ENCODE measurements at places on chromosomes 3 and 15.

DNA sequence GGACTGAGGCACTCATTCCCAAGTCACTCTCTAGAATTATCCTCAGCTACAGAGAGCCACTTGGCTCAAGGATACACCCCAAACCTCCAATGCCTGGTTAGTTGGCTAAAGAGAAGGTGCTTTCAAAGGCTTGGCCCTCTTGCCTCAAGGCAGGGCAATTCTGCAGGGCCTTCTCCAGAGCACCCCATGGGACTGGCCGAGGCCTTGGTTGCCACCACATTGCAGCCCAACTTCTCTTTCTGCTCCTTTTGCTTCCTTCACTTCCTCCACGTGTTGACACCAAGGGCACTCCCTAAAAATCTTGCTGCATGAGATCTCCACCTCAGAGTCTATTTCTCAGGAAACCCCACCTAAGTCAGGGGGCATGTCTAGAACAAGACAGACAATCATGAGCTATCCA lies 36.7 kb downstream of the MEGF11 start:
- DNase-seq: no peak

DNA sequence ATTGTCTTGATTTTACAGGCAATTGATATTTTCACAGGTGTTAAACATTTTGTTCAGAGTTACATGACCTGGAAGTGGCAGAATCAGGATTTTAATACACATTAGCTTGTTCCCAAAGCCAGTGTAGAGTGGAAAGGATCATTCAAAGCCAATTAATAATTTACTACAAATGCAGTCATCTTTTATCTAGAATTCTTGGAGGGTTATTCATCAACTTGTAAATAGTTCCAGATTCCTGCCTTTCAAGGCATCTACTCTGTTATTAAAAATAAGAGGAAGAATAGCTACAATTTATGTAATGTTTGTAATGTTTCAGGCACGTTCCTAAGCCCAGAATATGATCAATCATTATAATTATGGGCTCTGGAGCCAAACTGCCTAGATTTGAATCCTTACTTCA lies 358.5 kb downstream of the ZNF385D start:
- no peak for DNase-seq

DNA sequence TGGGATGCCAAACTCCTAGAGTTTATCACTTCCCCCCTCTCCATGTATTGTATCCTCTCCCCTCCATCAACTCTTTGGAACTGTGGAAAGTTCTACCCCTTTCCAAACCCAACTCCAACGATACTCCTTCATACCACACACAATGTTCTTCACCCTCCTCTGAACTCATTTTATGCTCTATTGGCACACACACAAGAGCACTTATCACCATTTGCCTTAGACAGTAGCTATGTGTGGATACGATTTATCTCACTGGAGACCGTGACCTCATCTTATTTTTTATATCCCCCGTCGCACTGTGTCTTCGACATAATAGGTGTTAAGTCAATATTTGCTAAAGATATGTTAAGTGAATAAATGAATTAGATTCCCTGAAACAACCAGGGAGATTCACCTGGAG lies 316.5 kb upstream of the PROK2 start:
- no peak for DNase-seq

- DNase-seq: no peak
These were observed 387.6 kb downstream of the NAALADL2 start for GRCh38 chr3:175246766-175247165.

DNA sequence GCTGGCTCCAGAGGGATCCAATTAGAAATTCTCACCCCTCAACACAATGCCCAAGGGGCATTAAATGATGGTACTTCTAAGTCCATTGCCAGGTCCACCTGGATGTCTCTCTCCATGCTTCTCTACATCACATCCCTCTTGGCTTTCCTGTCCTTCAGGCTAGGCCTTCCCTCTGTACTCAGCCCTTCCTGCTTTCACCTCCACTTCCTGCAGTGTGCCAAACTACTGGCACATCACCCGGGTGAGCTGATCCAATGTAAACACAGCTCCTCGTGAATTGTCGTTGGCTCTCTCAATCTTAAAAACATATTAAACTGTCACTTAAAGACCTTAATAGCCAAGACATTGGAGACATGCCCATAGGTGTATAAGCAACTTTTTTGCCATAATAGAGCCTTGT lies 4.0 kb downstream of the LMCD1 start:
- DNase-seq: no peak

DNA sequence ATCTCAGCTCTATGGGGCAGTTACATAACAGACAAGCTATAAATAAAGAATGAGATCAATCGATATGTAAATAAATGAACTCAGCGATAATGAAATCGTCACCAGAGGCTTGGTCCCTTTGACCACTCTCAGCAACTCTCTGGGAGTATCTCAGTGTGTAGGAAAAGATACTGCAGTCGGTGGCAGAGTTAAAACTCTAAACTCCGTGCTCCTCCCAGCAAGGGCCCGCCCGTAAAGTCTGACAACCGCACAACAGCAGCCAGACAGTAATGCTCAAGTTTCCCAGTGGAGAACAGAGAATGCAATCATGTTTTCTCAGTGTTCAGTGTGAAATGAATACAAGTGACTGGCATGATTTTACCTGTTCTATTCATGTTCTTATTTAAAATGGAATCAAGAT lies 28.3 kb upstream of the IGF1R start:
- DNase-seq: no peak

DNA sequence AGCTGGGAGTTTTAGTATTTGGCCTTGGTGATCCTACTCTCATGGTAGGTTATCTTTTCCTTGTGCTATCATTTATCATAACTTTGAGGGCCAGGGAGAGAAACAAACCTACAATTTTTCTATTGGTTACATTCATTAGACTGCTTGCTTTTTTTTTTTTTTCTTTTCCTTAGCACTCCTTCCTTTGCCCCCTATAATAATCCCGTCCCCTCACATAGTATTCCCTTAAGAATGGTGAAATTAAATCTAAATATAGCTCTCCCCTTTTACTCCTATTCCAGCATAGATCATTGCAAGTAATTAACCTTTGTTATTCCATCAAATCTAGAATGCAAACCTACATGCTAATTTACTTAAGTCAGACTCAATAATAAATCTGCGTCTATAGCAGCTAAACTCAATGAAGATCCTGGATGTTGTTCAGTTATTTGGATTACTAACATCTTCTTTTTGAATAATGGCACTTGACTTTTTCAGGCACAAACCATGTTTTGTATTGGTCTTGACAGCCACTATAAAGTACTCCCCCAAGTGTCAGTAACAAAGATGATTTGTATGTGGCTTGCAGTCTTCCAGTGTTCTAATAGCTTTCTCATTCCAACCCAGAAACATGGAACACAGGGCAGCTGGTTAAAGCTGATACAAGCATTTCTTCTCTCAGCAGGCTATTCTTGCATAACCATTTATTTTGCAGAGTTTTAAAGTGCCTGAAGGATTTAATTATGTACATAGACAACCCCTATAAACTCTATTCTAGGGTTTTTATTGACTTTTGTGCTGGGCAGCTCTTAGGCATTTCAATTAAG lies 420.6 kb downstream of the MECOM start:
- no peak for DNase-seq

DNA sequence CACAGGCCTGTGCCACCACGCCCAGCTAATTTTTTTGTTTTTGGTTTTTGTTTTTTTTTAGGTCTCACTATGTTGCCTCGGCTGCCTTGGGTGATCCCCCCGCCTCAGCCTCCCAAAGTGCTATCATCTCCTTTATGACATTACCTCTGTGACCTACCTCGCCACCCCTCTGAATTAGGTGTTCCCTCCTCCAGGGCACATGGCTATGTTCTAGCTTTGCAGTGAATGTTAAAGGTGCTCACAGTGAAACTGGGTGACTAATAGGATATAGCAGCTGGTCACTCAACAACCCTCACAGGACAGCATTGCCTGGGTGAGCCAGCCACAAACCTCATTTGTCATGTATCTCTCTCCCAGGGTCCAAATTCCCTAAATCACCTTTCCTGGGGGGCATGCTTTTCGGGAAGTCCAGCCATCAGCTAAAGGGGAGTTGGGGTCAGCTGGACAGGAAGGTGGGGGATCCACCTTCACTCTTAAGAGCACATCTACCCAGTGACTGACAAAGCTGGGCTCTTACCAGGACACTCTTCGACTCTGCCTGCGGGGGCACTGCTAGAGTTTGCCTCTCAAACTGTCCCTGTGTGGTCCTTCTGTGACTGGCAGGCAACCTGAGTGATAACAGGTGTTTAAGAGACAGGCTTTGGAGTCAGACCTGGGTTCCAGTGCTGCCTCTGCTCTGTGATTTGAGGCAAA lies 1.6 kb upstream of the TTLL3 start:
- no peak for DNase-seq

DNA sequence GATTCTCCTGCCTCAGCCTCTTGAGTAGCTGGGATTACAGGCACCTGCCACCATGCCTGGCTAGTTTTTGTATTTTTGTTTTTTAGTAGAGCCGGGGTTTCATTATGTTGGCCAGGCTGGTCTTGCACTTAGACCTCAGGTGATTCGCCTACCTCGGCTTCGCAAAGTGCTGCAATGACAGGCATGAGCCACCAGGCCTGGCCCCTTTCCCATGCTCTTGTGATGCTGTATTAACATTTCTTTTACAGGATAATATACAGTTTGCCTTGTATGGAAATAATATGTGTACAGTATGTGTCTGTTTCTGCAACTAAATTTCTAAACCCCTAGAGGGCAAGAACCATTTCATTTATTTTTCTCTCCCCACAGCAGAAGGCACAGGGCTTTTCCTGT lies 37.8 kb downstream of the SCG5 start:
- no peak for DNase-seq

DNA sequence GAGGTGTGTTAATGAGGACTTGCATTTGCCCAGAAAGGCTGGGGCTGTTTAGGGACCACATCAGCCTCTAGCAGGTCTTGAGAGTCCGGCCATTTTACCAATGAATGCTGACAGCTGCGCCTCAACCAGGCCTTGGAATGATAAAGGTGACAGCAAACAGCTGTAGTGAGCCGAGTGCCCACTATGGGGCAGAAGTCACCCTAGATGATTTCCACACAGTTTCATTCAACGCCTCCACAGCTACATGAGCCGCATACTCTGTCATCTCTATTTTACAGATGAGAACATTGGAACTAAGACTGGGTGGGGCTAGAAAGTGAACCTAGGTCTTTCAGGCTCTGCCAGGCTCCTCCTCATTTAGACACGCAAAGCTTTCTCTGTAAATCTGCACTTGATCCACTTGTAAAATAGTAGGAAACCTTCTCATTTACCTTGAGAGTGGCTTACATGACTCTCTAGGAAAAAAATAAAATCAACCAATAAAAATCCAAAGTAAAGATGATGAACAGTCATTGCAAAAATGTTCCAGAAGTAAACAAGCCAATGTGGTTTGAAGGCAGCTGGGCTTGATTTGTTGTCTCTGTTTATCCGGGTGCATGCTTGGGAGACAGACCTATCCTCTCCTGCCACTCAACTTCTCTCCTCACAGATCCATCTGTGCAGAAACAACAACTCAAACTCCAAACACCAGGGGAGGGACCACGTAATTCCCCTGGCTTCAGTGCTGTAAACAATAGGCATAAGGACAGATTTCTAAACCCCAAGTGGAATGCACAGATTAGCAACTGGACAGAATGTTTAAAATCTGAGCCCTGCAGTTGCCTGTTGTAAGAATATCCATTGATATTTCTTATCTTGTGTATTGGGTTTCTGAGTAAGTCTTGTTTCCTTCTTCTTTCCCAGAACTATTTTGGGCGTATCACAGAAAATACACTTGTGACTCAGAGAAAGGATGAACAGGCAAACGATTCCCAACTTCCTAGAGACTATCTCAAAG lies 31.5 kb upstream of the LDHAL6B start:
- no peak for DNase-seq

DNA sequence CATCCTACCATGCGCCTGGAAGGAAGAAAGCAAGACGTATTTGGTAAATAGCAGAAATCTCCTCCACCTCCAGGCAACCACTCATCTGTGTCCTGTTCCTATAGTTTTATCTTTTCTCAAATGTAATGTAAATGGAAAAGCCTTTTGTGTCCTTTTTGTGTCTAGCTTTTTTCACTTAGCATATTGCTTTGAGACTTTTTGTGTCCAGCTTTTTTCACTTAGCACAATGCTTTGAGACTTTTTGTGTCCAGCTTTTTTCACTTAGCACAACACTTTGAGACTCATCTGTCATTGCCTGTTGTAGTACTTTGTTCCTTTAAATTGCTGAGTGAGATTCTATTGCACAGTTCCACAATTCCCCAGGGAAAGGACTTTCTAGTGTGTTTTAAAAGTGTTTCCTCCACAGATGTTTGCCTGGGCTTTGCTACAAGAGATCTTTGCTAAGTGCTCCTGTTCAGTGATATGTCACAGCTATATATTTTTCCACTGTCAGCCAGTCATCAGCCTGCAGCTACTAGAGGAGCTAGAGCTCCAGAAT lies 27.9 kb upstream of the MUC13 start:
- DNase-seq: no peak

DNA sequence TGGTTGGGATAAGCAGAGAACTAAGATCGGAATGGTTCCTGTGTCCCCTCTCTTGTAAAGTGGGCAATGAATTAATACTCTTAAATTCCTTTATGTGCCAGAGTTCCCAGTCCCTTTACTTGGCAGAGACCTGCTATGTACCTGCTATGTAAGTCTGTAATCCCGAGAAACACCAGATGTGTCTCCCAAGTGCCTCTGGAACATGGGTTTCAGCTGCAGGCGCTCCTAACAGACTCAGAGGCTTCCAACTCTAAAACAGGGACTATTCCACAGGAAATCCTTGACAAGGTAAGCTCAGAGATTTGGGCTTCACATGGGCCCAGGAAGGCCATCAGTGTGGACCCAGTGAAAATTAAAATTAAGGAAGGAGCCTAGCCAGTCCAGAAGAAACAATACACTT lies 117.7 kb upstream of the PLCL2 start:
- no peak for DNase-seq

DNA sequence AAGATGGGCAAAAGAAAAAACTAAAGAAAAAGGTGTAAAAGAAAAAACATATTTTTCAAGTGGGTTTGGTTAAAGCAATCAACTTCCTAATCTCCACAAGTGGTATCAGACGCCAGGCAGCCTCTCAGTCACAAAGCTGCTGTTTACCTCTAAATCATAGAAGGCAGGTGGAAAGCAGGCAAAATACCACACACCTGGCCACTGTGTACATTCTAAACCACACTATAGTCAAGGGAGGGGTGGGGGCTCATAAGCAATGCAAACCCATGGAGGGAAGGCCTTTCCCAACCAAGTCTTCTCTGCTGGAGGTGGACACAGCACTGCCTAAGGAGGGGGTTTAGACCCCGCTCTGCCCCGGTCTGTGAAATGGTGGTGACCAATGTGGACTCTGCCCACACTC lies 50.4 kb downstream of the MCF2L2 start:
- DNase-seq: no peak

- no peak for DNase-seq
These were observed 25.3 kb downstream of the STARD5 start for GRCh38 chr15:81298611-81299010.

- no peak for DNase-seq
These were observed 53.0 kb upstream of the ROPN1 start for GRCh38 chr3:124044956-124045355.

DNA sequence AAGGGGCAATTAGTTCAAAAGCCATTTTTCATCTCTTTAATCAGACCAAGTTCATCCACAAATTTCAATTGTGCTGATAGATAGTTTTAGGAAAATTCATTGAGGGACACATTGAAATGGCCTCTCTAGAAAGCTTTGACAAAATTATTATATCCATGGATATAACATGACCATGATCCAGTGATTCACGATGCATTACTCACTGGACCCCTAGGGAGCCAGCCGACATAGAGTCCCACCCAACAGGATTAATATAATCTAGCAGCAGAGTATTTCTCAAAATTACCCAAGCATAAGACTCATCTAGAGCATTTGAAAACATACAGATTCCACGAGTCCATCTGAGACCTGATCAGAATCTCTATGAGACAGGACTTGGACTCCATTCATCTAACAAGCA lies 100.3 kb downstream of the FRMD5 start:
- no peak for DNase-seq

Measured in stimulated activated CD4-positive, alpha-beta T cell treated with anti-CD3 and anti-CD28 coated beads, Interleukin-1b, Interleukin-23, amount 100 ng/mL, for 1 hour (primary cell).